ENCODE measurements at places on chromosomes 4 and X.

GRCh38 chrX:97158269-97158668, 274.6 kb downstream of the RPA4 start:
- no peak for DNase-seq

DNA sequence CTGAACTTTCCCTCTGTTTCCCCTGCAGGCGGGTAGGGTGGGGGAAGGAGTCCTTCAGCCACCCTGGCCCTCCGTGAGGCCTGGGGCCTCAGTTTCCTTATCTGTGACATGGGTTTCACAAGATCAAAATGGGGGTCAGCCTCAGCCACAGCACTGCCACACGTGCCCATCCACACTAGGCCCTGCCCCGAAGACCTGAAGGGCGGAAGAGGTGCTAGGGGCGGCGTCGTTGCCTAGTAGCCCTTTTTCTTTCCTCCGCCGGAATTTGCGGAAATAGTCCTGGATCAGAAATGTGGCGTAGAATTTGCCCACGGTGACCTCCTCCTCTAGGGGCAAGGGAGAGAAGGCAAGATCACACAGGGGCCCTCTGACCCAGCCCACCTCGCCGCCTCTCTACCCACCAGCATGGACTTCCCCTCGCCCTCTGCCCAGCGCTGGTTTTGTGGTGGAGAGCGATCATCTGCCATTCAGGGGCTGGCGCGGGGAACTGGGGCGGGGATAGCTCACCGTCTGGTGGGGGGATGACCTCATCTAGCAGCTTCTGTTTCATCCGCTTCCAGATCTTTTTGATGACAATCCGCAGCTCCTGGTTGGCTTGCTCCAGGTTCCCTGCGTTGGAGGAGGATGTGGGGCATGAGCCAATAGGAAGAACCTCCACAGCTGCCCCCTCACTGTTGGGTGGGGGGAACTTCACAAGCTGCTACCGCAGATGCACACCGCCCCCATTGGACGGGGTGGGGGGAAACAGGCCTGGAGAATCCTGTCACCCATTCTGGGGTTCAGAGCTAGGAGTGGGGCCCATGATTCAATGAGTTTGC, 9.7 kb upstream of the SYP start:
- no peak for DNase-seq

GRCh38 chrX:47507153-47507867, 24.3 kb upstream of the ZNF41 start:
- DNase-seq = no peak

DNA sequence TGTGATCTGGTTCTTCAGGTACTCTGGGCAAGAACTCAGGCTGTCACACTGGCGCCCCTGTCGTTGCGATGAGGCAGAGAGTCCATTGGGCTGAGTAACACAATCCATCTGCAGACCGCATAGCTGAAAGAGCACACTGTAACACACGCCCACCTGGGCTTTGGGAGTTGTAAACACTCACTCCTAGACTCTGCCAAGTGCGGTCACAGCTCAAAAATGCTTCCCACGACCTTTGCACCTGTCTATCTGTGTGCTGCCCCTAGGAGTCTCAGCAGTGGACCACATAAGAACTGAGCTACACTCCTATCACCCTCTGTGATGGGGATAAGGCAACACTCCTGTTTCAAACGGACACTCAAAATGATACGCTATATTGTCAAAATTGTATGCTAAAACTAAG, 2028.3 kb downstream of the PCDH7 start:
- no peak for DNase-seq

DNA sequence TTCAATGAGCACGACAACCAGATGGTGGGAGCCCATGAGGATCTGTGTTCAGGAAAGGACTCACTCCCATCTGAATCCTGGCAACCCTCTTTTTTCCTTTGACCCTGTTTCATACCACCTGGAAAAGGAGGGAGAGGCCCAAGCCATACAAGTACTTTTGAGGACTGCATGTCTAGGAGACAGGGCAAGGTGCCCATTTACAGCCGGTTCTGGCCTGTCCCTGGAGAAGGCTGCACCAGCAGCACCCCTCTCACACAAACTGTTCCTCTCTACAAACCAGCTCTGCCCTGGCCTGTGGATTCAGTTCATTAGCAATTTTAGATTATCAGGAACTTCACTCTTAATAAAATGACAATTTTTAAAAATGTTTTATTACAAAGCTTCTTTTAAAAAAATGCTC, 57.5 kb downstream of the HADH start:
- no peak for DNase-seq

- no peak for DNase-seq
Observed at GRCh38 chr4:26663888-26664287, 80.0 kb downstream of the TBC1D19 start.

- no peak for DNase-seq
Observed at GRCh38 chr4:152206185-152206584, 329.7 kb downstream of the FBXW7 start.

- DNase-seq = no peak
Observed at GRCh38 chr4:155535802-155536454, 130.7 kb upstream of the GUCY1A1 start.

GRCh38 chr4:632926-633325, 7.6 kb downstream of the PDE6B start:
- no peak for DNase-seq

GRCh38 chr4:78904143-78904542, 35.1 kb downstream of the PAQR3 start:
- no peak for DNase-seq

DNA sequence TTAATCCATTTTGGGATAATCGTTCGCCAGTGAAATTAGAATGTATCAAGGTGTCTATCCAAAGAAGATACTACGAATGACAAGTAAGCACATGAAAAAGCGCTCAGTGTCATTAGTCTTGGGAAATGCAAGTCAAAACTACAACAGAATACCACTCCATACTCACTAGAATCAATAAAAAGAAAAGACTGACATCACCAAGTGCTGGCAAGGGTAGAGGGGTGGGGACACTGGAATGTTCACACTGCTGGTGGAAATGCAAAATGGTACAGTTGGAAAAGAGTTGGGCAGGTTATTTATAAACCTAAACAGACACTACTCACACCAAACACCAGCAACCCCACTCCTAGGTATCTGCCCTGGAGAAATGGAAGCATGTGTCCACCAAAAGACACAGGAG, 11.2 kb downstream of the WDR1 start:
- DNase-seq = no peak

DNA sequence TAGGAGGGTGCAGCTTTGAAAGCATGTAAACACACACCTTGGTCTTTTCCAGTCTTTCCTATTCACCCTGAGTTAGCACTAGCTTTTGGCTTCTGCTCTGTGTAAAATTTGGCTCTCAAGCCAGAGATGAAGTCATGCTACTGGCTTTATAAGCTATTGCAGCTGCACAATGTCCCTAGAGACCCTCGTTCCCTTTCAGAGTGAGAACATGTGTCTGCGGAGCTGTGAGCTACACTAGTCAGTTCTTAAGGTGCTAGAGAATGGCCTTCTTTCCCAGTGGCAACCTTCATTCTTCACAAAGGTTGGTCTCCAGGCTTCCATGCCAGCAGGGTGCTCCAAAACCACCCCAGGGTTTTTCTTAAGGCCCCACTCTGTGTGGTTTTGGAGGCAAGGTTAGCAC, 199.1 kb downstream of the SPATA18 start:
- no peak for DNase-seq

DNA sequence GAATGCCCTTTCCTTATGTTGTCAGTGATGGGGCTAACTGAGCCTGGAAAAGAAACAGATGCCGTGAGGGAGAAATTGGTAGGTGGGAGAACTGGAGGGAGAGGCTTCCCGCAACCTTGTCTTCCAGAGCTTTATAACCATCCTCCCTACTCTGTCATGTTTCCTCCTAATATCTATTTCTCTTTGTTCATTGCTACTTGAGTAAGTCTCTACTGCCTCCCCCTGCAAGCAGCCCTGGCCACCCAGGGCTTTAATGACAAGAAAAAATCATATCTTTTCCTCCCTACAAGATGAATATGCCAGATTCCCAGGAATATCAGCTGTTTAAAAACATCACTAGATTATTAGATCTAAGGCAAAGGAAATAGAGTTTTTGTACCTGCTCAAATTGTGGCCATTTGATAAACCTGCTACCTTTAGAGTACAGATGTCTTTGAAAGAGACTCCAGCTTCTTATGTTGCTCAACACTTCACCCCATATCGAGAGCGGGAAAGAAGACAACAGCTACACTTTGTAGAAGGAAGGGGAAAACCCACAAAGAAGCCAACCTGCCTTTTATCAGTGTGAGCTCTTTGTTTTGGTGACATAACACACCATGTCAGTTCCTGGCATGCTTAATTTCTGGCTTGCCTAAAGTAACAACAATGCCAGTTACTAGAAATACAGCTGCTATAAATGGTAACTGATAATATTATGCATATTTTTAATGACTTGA, 186.6 kb upstream of the LEF1 start:
- peak; percentile 72 for DNase-seq

GRCh38 chr4:153472122-153473037, 6.2 kb downstream of the TMEM131L start:
- DNase-seq = no peak

DNA sequence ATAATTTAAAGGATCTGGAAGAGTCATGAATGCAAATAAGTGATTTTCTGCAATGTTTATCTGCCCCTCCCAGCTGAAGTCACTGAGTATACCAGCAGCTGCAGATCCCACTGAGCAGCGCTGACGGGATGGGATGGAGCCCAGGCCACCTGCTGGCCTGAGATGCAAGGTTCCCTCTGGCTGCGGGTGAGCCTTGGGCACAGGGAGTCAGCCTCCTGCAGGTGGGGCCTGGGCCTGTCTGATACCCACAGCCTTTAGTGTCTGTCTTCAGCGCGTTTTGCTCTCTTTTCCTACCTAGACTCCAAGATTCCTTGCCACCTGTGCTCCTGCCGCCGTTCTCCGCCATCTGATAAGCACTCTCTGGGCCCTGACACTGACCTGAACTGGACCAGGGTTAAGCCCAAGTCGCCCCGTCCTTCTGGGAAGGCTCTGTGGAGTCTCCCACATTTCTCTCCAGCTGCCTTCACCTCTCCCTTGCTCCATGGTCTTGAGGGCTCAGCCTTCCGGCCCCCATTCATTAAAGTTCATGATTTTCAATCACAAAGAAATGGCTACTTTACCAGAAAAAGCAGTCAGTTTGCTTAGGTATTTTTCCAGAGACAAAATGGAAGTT, 223.1 kb upstream of the FAT1 start:
- DNase-seq = no peak

DNA sequence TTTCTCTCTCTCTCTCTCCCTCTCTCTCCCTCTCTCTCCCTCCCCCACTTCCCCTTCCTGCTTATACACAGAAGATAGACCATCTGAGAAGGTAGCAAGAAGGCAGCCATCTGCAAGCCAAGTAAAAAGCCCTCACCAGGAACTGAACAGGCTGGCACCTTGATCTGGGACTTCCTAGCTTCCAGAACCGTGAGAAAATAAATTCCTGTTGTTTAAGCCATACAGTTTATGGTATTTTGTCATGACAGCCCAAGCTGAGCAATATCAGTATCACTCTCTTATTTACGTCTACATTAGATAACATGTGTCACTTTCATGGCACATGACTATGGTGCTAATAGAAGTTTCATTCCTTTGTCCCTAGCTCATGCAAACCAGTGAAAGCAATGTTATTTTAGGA, 581.1 kb downstream of the INPP4B start:
- DNase-seq = no peak

GRCh38 chr4:150248181-150248580, 169.9 kb downstream of the DCLK2 start:
- DNase-seq = no peak

DNA sequence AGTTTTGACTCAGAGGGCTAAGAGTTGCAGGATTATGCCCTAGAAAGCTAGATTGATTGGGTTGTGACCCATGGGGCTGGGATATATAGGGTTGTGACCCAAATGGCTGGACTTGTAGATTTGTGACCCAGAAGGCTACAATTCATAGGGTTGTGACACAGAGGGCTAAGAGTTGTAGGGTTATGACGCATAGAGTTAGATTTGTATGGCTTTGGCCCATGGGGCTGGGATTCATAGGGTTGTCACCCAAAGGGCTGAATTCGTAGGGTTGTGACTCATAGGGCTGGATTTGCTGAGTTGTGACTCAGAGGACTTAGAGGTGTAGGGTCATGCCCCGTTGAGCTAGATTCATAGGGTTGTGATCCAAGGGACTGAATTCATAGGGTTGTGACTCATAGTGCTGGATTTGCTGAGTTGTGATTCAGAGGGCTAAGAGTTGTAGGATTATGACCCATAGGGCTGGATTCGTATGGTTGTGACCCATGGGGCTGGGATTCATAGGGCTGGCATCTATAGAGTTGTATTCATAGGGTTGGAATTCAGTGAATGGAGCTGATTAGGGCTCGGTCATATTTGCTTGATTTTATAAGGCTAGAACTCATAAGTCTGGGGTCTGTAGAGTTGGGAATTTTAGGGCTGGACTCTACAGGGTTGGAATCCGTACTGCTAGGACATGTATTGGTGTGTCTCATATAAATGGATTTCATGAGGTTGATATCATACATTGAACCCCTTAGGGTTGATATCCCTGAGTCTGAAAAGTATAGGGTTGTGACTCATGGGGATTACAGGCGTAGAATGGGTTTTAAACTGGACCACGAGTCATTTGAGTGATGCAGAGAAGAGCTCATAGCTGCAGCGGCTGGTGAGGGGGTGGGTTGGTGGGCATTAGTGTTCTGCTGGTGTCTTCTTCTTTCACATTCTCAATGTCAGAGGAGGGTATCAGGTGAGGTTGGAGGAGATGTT, 125.7 kb downstream of the CRLF2 start:
- no peak for DNase-seq

DNA sequence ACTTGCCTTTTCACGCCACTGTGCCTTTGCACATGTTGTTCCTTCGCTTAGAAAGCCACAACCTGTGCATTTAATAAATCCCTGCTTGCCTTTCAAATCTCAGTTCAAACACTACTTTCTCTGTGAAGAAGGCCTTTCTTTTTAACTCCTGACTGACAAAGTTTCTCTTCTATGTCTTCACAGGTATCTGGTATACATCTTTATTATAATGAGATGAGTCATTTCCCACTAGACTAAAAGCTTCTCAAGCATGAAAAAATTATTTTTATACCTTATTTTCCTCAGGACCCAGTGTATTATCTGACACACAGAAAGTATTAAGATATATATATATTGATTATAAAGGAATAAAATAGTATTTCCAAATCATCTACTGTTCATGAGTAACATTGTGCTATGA, 189.9 kb downstream of the TBCK start:
- no peak for DNase-seq

DNA sequence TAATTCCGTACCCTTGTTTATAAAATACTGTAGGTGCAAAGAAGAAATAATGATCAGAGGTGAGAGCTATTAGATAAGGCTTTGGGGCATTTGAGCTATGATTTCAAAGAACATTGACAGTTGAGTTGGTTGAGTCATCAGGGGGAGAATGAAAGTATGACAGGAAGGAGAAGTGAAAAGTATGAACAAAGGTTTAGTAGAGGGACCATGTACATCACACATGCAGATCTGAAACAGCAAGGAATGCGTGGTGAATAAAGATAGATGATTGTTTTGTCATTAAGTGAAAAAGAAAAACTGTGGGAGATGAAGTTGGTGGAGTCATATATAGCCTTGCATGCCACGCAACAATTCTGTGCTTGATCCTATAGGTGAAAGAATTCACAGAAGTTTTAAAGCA, 163.1 kb downstream of the ARAP2 start:
- DNase-seq = no peak

- DNase-seq = no peak
Observed at GRCh38 chr4:53956454-53956853, 108.0 kb downstream of the CHIC2 start.

Measured in CD4-positive, alpha-beta T cell treated with Interleukin-4 for 4 hours (primary cell).